ENCODE measurements at places on chromosomes 12 and 14. TPM values are rescaled to one million over a fixed set of nuclear protein-coding genes. Genes with fewer than 3 reads are reported as not detected.
A peak's percentile ranks its signal among the peaks of the same experiment; 100 is the strongest.

DNA sequence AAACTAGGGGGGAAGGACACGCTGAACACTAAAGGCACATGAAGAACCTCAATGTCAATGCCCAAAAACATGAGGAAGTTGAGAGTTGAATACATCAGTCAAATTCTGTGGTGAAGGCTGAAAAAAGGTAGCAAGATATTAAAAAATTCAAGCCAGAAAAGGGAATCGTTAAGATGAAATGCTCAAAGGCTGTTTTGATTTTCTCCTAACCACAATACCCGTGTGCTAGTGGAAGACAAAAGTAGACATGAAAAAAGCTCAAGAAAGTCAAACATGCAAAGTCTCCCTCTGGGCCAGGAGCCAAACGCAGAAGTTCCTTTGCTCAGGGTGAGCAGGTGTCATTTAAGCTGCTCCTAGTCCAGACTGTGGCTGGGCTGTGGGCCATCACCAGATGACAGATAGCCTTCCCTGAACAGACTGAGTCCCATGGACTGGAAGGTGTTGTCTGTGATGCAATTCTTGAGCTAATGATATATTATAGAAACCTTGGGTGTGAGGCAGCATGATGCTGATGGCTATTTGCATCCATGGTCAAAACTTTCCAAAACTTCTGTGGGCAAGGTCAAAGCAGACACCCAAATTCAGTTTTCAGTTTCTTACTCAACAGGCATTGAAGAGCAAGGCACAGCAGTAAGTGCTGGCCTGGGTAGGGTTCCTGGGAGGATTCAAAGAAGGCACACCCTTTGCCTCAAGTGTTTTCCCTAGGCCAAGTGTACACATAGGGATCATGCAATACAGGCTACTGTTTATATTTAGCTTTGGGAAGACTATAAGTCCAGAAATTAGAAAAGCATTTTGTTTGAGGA, 81.6 kb downstream of the MYRFL start:
- DNase-seq = no peak

Gene KLHDC1
- not detected for total RNA-seq

Gene NR1H4
- not detected for total RNA-seq

DNA sequence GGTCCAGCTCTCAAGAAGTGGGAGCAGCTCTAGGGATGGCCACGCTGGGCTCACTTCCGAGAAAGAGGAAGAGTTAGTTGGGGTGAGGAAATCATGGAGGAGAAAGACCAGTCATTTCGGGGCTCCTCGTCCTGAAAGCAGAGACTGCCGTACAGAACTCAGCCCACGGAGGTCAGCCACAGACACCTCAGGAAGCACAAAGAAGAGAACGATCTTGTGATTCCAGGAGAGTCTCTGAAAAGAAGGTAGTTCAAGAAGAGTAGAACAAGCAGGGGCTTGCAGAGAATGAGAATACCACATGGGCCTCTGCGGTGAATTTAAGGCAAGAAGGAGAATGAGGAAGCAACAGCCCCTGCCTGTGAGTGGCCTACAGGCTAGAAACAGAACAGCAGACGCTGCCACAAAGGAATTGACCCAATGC, 311.9 kb downstream of the CACNA1C start:
- no peak for DNase-seq

DNA sequence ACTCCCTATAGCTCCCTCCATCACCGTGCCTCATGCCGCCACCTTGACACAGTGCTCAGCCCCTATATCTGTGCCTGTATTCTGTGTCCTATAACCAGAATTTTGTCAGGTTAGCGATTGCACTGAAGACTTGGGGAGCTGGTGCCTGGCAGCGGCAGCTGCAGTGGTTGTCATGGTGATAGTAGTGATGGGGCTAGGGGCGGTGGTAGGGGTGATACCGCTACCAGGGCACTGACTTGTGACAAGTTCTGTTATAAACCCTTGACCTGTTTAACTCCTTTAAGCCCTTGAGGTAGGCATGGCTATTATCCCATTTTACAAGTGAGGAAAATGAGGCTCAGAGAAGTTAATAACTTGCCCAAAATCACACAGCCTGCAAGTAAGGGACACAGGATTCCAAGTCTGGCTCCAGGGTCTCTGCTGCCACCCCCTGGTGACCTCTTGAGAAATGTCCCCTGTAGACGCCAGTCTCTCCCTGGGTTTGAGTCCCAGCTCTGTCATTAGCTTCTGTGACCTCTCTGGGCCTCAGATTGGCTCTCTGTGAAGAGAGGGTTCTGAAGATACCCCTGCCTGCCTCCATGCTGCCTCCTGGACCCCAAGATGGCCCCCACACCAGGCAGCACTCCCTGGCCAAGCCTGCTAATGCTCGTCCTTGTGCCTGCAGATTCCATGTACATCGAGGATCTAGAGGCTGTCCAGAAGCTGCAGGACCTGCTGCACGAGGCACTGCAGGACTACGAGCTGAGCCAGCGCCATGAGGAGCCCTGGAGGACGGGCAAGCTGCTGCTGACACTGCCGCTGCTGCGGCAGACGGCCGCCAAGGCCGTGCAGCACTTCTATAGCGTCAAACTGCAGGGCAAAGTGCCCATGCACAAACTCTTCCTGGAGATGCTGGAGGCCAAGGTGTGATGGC, 121.9 kb downstream of the ESRRB start:
- DNase-seq = no peak

DNA sequence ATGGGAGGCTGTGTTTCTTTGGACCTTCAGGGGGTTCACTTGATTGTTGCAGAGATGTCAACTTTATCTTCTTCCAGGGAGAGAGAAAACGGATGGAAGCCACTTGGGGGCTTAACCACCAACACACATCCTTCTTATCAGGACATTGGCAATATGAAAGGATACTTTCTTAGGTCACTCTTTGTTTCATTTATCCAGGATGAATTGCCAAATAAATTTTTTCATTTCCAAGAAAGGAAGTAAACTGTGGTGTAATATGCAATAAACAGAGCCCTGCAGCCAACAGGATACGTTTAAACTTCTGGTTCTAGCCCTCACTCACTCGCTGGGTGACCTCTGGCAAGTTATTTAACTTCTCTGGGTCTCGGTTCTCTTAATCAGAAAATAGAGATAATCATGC, 77.8 kb downstream of the CCDC60 start:
- no peak for DNase-seq

DNA sequence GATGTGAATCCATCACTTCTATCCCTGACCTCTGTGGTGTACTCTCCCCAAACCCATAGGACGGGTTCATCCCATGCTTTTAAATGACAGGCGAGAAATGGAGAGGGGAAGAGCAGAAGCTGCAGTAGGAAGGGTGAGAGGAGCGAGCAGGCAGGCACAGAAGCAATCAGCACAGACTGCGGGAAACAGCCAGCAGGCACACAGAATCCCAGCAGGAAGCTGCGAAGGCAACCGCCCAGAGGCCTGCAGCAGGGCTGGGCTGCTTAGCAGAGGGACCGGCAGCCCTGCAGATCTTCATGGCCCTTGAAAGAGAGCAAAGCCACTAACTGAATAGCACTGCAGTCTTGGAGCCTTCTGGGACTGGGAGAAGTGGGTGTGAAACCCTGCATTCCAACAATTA, 287.0 kb upstream of the FKBP4 start:
- DNase-seq = no peak

DNA sequence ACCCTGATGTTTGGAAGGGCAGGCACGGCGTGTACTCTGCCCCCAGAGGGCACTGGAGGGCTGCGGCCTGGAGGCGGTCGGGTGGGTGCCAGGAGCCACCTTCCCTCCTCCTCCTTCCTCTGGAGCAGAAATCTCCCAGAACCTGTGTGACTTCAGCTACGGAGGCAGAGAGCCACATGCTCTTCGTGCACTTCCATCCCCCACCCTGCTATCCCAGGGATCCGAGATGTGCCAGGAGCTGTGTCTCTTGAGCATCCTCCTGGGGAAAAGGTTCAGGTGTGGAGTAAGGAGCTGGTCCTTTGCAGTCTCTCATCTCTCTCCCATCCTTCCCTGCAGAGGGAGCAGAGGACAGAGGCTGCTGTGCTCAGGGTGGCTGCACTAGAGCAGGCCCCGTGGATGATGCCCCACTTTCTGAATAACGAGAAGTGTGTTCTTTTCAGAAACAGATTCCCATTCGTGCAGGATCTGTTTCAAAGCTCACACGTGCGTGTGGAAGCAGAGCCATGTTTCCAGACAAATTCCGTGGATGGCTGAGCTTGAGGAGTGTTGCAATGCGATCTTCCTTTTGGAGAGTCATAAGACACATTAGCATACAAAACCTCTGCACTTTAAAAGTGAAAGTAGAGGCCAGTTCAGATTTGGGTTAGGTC, 162.9 kb downstream of the ADGRD1 start:
- no peak for DNase-seq

DNA sequence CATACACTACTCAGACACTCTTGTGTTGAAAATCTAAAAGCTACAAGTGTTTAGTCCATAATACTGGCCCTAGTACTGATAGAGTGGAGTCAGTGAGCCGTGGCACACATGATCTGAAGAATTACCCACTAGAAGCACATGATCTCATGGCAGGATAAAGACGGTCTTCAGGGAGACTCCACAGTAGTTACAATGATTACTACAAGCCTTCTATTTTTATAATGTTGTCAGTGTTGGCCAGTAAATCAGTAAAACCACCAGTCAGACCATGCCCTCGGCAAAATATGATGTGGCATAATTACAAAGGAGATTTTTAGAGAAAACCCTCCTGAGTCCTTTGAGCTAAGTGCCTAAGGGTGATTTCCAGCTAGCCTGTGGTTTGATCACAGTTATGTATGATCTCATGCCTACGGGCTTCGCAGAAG, 114.9 kb downstream of the PDZRN4 start:
- DNase-seq = no peak

- no peak for DNase-seq
Measured at GRCh38 chr12:104935886-104936285, 22.2 kb downstream of the SLC41A2 start.

Gene ISCA2
- total RNA-seq = 12.7 TPM

DNA sequence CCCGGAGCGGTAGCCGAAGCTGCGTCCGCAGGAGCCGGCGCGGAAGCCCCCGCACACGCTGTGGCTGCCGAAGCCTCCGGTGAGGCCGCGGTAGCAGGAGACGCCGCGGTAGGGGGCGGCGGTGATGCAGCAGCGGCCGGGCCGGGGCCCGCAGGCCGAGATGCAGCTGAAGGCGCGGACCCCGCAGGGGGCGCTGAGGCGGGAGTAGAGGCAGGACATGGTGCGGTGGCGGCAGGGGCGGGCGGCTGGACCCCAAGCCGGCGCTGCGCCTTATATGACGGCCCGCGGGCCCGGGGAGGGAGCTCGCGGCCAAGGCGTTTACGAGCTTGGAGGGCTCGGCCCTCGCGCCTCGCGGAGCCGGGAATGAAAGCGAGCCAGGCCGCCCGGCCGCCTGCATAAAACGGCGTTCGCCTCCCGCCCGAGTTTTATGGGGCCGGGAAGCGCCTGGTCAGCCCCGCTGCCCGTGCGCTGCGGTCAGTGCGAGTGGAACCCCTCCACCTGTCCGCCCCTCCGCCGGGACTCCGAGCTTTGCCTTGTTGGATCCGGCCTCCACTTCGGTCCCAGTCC, 16.0 kb upstream of the KRT86 start:
- DNase-seq = no peak

- DNase-seq = no peak
Measured at GRCh38 chr12:52618866-52619265, 507 bp upstream of the KRT73 start.

GRCh38 chr14:50020799-50021198, 95.6 kb downstream of the VCPKMT start:
- no peak for DNase-seq

GRCh38 chr12:39401459-39401858, 41.5 kb downstream of the KIF21A start:
- no peak for DNase-seq

GRCh38 chr14:20631023-20631879, 10.2 kb downstream of the OR6S1 start:
- DNase-seq = peak; percentile 48

DNA sequence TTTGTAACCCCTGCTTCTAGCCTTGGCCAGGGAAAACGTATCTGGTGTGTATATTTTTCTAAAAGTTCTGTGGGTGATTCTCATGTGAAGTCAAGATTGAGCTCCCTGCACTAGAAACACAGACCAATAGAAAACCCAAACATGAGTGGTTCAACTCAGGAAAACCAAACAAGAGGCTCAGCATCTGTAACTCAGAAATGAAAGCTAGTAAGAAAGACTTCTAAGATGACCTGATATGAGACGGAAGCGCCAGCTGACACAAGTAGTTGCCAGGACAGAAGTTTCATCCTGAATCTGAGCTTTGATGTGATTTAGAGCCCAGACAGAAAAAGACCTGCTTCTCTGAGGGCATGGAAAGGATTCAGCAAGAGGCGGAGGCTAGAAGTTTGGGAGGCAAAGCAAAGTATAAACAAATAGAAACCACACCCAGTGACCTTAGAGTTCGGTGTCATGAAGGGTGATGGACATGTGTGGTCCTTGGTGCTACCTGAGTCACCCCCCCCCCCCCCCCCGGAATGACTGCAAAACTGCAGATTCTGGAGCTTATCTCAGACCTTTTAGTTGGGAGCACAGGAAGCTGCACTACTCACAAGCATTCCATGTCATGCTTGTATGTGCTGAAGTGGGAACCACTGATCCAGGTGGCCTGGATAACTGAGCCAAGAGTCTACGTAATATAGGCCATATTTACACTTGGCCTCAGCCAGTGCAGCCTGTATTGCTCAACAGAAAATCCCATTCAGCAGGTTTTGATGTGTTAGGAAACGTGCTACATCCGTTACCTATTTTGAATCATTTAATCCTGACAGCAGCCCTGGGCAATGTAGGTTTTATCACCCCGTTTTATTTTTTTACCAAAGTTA, 191.3 kb downstream of the ANO6 start:
- no peak for DNase-seq

GRCh38 chr12:24695103-24695502, 253.8 kb downstream of the BCAT1 start:
- no peak for DNase-seq

Measured in MG63 (cell line).